ENCODE measurements at places on chromosomes 13 and 19. TPM values are rescaled to one million over a fixed set of nuclear protein-coding genes. Genes with fewer than 3 reads are reported as not detected.

DNA sequence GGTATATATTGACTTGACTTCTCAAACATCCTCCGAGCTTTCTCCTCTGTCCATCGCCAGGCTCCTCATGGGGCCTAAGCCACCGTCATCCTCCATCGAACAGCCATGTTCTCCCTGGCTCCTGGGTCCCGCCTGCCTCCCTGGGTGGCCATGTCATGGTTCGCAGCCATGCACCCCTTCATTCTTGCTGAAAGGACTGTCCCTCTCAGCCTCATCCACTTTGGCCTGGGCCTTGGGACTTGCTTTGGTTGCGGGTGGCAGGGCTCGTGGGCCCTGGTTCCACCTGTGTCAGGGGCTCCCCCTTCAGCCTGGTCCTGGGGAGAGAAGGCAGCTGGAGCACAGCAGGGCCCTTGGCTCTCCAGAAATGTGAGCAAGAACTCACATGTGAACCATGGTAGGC, 183.8 kb downstream of the KATNAL1 start:
- H3K4me3 ChIP-seq = no peak overlapping the region
- no peak for DNase-seq
- no peaks in the 10 kb centered on the region for H3K27me3 ChIP-seq
- no peak overlapping the region for H3K27ac ChIP-seq
- H3K36me3 ChIP-seq = no peaks in the 10 kb centered on the region
- H3K4me1 ChIP-seq = peaks cover 50% of the 10 kb centered on the region

GRCh38 chr13:21967871-21968270, 297.0 kb downstream of the FGF9 start:
- H3K4me3 ChIP-seq = no peak overlapping the region
- H3K27ac ChIP-seq = no peak overlapping the region
- no peaks in the 10 kb centered on the region for H3K27me3 ChIP-seq
- H3K4me1 ChIP-seq = no peaks in the 10 kb centered on the region
- DNase-seq = no peak

GRCh38 chr13:77595166-77595810, 59.8 kb downstream of the SCEL start:
- no peak overlapping the region for H3K4me3 ChIP-seq
- no peak overlapping the region for H3K27ac ChIP-seq
- no peaks in the 10 kb centered on the region for H3K4me1 ChIP-seq
- no peak for DNase-seq
- H3K36me3 ChIP-seq = no peaks in the 10 kb centered on the region
- no peaks in the 10 kb centered on the region for H3K27me3 ChIP-seq

DNA sequence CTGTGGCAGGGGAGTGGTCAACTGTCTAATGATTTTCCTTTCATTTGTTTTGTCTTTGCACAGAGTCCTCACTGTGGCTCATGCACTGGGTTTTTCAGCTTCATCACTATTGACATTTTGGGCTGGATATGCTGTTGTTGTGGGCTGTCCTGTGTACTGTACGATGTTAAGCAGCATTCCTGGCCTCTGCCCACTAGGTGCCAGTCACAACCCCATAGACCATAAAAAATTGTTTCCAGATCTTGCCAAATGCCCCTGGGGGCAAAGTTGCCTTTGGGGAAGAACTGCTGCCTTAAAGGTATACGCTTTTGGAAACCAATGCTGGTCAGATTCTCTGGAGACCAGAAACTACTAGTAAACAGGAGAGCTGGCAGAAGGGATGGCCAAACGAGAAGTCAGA, 310.4 kb downstream of the SPRY2 start:
- DNase-seq = no peak
- H3K27ac ChIP-seq = peak overlapping the region; percentile 6
- H3K36me3 ChIP-seq = no peaks in the 10 kb centered on the region
- no peak overlapping the region for H3K4me3 ChIP-seq
- no peaks in the 10 kb centered on the region for H3K27me3 ChIP-seq

- H3K36me3 ChIP-seq = no peaks in the 10 kb centered on the region
- DNase-seq = no peak
- H3K27me3 ChIP-seq = peaks cover 17% of the 10 kb centered on the region
Measured at GRCh38 chr19:1522838-1523237, 1.0 kb upstream of the PLK5 start.

GRCh38 chr13:23969647-23970046, 72.3 kb upstream of the C1QTNF9B start:
- H3K27ac ChIP-seq = no peak overlapping the region
- H3K4me1 ChIP-seq = peaks cover 1% of the 10 kb centered on the region
- no peaks in the 10 kb centered on the region for H3K27me3 ChIP-seq
- H3K36me3 ChIP-seq = no peaks in the 10 kb centered on the region
- no peak overlapping the region for H3K4me3 ChIP-seq
- DNase-seq = no peak

GRCh38 chr19:31146546-31147183, 202.6 kb downstream of the TSHZ3 start:
- no peaks in the 10 kb centered on the region for H3K27me3 ChIP-seq
- H3K36me3 ChIP-seq = no peaks in the 10 kb centered on the region
- no peak overlapping the region for H3K27ac ChIP-seq
- H3K4me1 ChIP-seq = peaks cover under 1% of the 10 kb centered on the region
- no peak overlapping the region for H3K4me3 ChIP-seq
- DNase-seq = no peak

DNA sequence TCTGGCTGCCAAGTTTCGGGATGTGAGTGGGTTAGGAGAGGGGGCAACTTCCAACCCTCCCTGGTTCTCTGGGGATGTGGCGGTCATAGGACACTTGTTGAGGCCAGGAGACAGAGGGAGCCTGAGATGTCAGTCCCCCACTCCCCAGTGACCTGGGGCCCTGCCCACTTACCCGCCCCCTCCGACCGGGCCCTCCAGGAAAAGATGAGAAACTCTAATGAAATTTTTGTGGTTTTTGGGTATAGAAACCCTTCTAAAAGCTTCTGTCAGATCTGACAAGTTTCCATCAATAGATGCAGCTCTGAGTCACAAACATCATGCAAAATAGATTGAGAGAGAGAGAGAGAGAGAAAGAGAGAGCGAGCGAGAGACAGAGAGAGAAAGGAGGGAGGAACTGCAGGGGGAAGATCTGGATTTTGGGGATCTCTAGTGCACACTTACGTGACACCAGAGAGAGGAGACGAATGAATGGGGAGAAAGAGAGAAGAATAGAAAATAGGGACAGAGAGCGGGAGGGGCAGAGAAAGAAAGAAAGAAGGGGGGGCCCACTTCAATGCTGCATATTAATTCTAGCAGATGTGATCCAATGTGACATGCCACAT, 94.0 kb downstream of the PTPRS start:
- no peak overlapping the region for H3K4me3 ChIP-seq
- H3K36me3 ChIP-seq = peaks cover 22% of the 10 kb centered on the region
- DNase-seq = no peak
- H3K27ac ChIP-seq = no peak overlapping the region
- no peaks in the 10 kb centered on the region for H3K27me3 ChIP-seq

DNA sequence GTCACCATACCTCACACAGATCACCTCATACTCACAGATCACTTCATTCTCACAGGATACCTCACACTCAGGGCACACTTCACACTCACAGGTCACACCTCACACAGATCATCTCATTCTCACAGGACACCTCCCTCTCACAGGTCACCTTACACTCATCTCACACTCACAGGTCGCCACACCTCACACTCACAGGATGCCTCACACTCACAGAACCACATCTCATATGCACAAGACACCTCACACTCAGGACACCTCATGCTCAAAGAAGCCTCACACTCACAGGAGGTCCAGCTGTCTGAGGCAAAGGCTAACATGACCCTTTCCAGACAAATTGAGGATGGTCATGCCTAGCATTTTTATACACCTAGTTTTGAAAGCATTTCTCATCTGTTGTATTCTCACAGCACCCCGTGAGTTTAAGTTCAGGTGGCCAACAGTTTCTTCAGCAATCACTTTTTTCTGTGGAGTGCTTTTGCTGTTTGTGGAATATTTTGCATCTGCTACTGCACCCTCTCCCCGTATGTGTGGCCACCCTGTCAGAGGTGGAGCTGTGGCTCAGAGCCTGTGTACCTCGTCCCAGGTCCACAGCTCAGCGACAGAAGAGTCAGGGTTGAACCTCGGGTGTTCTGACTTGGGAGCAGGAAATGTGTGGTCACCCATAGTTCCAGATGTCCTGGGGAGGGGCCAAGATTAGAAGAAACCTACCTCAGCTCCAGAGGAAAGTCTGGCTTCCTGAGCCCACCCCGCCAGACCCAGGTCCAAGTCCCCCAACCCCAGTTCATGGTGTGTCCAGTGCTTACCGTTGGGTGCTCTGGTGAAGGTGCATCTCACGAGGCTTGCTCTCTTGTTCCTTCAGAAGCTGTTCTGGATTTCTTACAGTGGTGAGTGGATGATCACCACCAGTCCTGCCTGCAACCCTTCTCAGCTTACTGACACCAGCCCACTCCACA, 7.6 kb downstream of the F7 start:
- no peak overlapping the region for H3K27ac ChIP-seq
- no peaks in the 10 kb centered on the region for H3K36me3 ChIP-seq
- H3K4me3 ChIP-seq = no peak overlapping the region
- H3K4me1 ChIP-seq = peaks cover 2% of the 10 kb centered on the region
- DNase-seq = peak; percentile 38

DNA sequence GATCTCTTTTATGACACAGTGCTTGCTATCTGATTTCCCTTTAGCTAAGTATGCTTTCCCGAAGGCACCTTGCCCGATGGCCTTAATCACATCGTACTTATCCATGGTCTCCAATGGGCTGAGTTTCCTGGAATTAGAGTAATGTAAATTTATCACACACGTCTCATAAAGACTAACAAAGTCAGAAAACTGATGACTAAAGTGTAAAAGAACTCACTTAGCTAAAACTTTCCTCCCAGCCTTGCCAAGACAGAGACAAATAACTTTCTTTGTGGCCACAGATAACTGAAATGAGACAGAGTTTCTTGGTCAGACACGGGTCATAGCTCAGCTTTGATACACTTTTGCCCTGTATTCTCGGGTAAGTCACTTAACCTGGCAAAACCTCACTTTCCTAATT, 1.5 kb downstream of the NEK5 start:
- no peak overlapping the region for H3K27ac ChIP-seq
- H3K36me3 ChIP-seq = peaks cover 20% of the 10 kb centered on the region
- peaks cover 22% of the 10 kb centered on the region for H3K27me3 ChIP-seq
- DNase-seq = no peak
- peaks cover 9% of the 10 kb centered on the region for H3K4me1 ChIP-seq

GRCh38 chr19:41998246-41999020, 4.4 kb upstream of the ATP1A3 start:
- peaks cover 66% of the 10 kb centered on the region for H3K27me3 ChIP-seq
- peaks cover 5% of the 10 kb centered on the region for H3K36me3 ChIP-seq
- no peak overlapping the region for H3K4me3 ChIP-seq
- DNase-seq = peak; percentile 85
- no peak overlapping the region for H3K27ac ChIP-seq

- no peak overlapping the region for H3K4me3 ChIP-seq
- peaks cover 48% of the 10 kb centered on the region for H3K36me3 ChIP-seq
- H3K27ac ChIP-seq = no peak overlapping the region
Measured at GRCh38 chr19:43748205-43748594, 6.6 kb downstream of the SMG9 start.

GRCh38 chr13:50693727-50694126, 149.8 kb downstream of the DLEU7 start:
- peak overlapping the region; percentile 67 for H3K27ac ChIP-seq
- H3K36me3 ChIP-seq = no peaks in the 10 kb centered on the region
- H3K4me3 ChIP-seq = no peak overlapping the region
- H3K4me1 ChIP-seq = peaks cover 38% of the 10 kb centered on the region

DNA sequence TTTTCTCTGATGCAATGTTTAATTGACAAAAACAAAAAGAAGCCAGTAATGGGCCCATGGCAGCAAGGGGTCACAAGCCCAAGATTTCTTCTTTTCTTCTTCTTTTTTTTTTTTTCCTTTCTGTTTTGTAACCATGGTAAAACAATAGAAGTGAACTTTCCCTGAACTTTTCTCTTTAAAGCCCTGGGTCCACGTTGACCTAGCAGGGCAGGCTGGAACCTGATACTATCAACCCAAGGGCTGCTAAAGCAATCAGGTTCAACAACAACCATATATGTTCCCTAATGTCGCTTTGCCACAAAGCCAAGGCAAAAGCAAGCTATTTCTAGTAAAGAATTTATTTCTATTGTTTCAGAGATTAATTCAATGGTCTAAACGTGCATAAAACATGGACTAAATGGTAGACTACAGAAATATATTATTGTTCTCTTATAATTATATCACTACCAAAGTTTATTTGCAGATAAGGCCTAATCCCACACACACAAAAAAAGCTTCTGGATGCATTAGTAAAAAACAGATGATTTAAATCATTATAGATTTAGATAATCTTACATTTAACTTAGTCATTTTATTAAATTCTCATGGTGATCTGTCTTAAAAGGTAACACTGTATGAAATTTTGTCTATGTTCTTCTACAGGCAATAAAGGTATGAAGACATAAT, 153.9 kb downstream of the DACH1 start:
- no peaks in the 10 kb centered on the region for H3K27me3 ChIP-seq
- H3K4me3 ChIP-seq = no peak overlapping the region
- no peaks in the 10 kb centered on the region for H3K36me3 ChIP-seq
- no peaks in the 10 kb centered on the region for H3K4me1 ChIP-seq
- no peak for DNase-seq
- H3K27ac ChIP-seq = no peak overlapping the region

DNA sequence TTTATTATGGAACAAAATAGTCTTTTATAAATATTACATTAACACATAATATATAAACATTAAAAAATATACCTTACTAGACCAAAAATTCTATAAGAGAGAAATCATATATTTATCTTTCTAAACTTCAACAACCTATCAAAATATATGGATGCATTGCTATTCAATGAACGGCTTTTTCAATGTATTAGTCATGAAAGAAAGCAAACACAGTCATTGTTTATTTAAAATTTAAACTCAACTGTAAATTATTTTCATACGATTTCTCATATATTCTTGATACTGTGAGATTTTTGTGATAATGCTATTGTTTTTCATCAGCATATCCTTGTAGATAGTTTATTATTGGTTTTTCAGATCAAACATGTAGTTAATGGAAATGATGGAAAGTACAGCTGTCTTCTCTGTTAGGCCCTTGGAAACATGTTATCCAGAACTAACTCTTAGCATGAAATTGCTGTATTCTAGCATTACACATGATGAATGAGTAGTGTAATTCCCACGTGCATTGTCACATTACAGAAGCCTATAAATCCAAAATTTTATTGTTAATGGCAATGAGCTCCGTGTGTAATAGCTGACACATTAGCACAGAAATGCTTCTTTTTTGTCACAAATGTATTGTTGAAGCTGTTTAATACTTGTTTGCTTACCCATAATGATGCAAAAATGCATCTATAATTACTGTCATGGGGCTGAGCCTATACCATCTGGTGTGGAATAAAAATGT, 1639.9 kb downstream of the SLITRK5 start:
- no peak for DNase-seq
- H3K4me1 ChIP-seq = peaks cover 16% of the 10 kb centered on the region
- H3K4me3 ChIP-seq = no peak overlapping the region
- H3K27me3 ChIP-seq = no peaks in the 10 kb centered on the region
- H3K27ac ChIP-seq = no peak overlapping the region
- H3K36me3 ChIP-seq = no peaks in the 10 kb centered on the region

- peak; percentile 76 for DNase-seq
- no peak overlapping the region for H3K4me3 ChIP-seq
- no peak overlapping the region for H3K27ac ChIP-seq
- peaks cover 3% of the 10 kb centered on the region for H3K4me1 ChIP-seq
Measured at GRCh38 chr13:20729633-20730585, 26.4 kb downstream of the IL17D start.

The PTGIR gene
- total RNA-seq = 0.31 TPM

The SLC10A2 gene
- total RNA-seq = not detected

The CAPN12 gene
- not detected for total RNA-seq

The REX1BD gene
- total RNA-seq = 59.4 TPM

The ERFL gene
- 0.29 TPM for total RNA-seq
